T-helper 9 cell (primary cell): ENCODE measurements at places on chromosomes 11 and 22.

DNA sequence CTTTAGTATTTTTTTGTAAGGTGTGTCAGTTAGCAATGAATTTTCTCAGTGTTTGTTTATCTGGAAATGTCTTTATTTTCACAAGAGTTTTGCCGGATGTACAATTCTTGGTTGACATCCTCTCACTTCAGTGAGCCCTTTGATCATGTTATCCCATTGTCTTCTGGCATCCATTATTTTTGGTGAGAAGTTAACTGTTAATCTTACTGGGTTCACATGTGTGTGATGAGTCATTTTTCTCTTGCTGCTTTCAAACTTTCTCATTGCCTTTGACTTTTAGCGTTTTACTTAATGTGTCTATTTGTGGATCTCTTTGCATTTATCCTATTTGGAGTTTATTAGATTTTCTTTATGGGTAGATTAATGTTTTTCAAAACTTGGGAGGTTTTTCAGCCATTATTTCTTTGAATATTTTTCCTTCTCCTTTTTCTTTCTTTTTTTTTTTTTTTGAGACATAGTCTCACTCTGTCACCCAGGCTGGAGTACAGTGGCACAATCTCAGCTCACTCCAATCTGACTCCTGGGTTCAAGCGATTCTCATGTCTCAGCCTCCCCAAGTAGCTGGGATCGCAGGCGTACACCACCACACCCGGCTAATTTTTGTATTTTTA lies 100.5 kb upstream of the RRM1 start:
- no peak for DNase-seq

- DNase-seq: no peak
Measured at GRCh38 chr11:18624161-18624560, 10.0 kb downstream of the SPTY2D1 start.

GRCh38 chr11:93541884-93542810 lies 1.0 kb downstream of the SMCO4 start:
- peak; percentile 24 for DNase-seq

GRCh38 chr11:117238221-117238620 lies 5.8 kb downstream of the RNF214 start:
- DNase-seq: no peak

GRCh38 chr22:46963672-46964545 lies 201.5 kb downstream of the TBC1D22A start:
- no peak for DNase-seq

GRCh38 chr11:46445920-46446771 lies 54.6 kb upstream of the CHRM4 start:
- no peak for DNase-seq

GRCh38 chr22:25781801-25782200 lies 39.8 kb downstream of the MYO18B start:
- DNase-seq: no peak

- DNase-seq: no peak
Measured at GRCh38 chr22:27870234-27871191, 48.5 kb downstream of the PITPNB start.

GRCh38 chr11:73173755-73174494 lies 31.8 kb upstream of the FCHSD2 start:
- no peak for DNase-seq

- DNase-seq: no peak
Measured at GRCh38 chr11:14554959-14555358, 34.8 kb upstream of the PSMA1 start.

DNA sequence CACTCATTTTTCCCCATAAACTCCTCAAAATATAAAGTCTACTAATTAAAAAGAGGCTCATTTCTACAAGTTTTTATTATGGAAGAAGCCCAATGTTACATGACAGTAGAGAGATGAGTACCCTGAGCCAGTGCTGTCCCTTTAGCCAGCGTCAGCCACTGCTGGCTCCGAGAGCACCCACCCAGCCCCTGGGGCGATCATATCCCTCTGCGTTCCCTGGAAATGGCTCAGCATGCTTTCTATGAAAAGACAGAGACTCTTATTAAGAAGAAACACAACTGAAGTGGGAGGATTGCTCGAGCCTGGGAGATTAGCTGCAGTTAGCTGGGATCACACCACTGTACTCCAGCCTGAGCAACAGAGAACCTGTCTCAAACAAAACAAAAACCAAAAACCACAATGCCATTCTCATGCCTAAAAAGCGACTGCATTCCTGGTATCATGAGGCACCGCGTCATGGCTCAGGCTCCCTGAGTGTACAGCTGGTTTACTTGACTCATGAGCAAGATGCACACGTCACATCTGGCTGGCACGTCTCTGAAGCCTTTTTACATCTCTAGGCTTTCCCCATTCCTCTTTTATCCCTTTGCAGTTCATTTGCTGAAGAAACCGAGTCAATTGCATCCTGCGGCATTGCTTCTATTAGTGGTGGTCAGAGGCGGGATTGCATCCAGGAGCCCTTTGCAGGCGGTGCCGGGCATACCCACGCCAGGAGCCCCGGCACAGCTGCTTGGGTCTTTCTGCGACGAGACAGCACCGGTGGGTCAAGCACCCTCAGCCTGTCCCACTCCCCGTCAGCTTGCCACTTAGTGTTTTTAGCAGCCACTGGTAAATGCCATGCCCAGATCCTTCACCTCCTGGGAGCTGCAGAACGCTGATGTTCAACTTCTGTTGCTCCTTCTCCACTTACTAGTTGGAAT lies 119.9 kb downstream of the CTTN start:
- no peak for DNase-seq

GRCh38 chr11:9796854-9797253 lies 133.0 kb downstream of the SWAP70 start:
- no peak for DNase-seq

DNA sequence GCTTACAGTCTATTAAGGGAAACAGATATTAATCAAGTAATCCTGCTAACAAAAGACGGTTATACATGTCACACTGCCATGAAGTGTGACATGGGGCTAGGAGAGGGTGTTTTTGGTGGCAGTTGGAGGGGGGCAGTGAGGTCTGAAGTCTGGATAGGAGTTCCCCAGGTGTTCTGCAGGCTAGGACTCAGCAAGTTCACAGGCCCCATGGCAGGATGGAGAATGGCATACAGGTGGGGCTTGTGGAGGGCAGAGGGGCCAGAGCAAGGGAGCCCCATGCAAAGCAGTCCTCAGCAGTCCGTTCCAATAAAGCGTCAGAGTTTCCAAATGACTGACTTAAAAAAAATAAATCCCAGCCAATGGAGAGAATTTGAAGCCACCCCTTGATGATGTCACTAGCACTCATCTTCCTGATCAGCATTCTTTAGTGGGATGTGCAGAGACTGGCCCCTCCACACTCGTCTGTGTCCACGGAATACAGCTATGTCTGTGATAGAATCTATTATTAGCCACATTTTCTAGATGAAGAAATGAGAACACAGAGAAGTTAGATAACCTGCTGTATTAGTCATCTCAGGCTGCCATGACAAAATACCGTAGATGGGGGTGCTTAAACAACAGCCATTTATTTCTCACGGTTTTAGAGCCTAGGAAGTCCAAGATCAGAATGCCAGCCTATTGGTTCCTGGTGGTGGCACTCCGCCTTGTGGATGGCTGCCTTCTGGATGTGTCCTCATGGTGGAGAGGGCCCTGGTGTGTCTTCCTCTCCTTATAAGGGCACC lies 32.6 kb downstream of the PRDM11 start:
- DNase-seq: no peak

- no peak for DNase-seq
Measured at GRCh38 chr11:8080069-8080670, 841 bp upstream of the TUB start.

DNA sequence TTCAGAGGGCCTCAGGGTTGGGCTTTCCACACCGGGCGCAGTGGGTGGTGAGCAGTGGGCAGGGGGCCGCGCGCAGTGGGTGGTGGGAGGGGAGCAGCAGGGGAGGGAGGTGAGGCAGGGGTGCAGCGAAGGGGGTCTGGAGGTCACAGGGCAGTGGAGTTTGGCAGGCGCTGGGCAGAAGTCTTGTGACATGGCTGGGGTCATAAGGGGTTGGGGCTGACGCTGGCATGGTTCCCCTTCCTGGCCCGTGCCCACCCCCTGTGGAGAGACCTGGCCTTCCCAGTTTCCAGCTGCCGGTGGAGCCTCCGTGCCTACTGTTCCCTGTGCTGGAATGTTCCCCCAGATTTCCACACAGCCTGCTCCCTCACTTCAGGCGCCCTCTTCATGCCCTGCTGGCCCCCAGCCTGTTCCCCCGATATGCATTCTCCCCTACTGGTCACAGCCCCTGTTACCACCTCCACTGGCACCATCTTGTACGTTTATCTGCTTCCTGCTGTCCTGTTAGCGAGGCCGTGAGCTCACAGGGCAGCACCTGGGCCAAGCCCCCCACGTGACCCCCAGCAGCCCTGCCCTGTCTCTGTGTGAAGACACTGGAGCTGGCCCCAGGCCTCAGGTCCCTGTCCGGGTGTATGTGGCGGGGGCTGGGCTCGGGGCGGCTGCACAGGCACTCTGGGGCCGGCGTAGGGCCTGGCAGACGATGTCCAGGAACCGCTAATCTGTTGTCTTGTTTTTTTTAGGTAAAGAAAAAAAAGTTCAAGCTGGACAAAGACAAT lies 111.6 kb downstream of the KCNQ1OT1 start:
- DNase-seq: no peak

DNA sequence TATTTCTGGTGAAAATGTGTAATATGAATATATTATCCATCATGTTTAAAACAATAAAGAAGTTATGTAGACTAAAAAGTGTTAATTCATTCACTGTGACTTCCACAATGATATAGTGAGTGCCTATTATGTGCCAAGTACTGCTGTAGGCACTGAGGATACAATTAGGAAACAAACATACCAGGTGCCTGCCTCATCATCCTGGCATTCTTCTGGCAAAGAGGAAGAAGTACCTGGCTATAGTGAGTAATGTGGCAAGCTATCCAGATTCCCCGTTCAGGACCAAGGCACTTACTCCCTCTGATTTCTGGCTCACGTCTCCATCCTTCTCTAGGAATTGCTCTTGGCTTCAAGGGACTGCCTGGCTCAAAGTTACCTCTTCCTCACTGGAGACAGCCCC lies 77.5 kb upstream of the CLMP start:
- no peak for DNase-seq

- peak; percentile 17 for DNase-seq
Measured at GRCh38 chr22:18078329-18079041, 695 bp downstream of the PEX26 start.
